Adrenal gland (tissue), 19 donors: ENCODE measurements at places on chromosomes 7 and 10. TPM values are rescaled to one million over a fixed set of nuclear protein-coding genes. Genes with fewer than 3 reads are reported as not detected.

- no peak for DNase-seq
- peaks cover 7% of the 10 kb centered on the region for H3K4me1 ChIP-seq
- H3K4me3 ChIP-seq, result no peak overlapping the region
- H3K36me3 ChIP-seq, result no peaks in the 10 kb centered on the region
Measured at GRCh38 chr10:44883593-44884331, 27.4 kb upstream of the TMEM72 start.

- H3K36me3 ChIP-seq, result no peaks in the 10 kb centered on the region
- peak overlapping the region; percentile 48 for H3K27ac ChIP-seq
- H3K27me3 ChIP-seq, result peaks cover 43% of the 10 kb centered on the region
- peak; percentile 90 for DNase-seq
- H3K4me3 ChIP-seq, result peak overlapping the region; percentile 42
Measured at GRCh38 chr7:25851332-25852210, 300.4 kb upstream of the NFE2L3 start.

GRCh38 chr7:587767-588166, 68.1 kb upstream of the PDGFA start:
- no peak overlapping the region for H3K4me3 ChIP-seq
- DNase-seq, result peak; percentile 53
- peak overlapping the region; percentile 84 for H3K27ac ChIP-seq
- H3K36me3 ChIP-seq, result no peaks in the 10 kb centered on the region

DNA sequence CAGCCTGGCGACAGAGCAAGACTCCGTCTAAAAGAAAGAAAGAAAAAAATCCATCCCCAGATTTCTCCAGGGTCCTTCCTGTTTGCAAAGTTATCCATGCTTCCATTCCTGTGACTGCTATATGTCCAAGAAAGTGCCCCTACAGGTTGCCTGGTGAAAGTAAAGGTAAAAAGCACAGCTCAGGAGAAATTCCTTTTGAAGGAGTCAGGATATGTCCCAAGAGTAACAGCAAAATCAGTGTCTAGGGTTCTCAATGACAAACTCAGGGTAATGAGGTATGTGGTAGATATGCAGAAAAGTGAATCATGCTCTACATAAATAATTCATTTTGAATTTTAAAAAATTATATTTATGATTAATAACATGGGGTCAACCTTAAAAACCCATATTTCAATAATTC, 91.5 kb downstream of the CTTNBP2 start:
- H3K36me3 ChIP-seq, result no peaks in the 10 kb centered on the region
- H3K27ac ChIP-seq, result no peak overlapping the region
- DNase-seq, result no peak
- H3K4me3 ChIP-seq, result no peak overlapping the region

DNA sequence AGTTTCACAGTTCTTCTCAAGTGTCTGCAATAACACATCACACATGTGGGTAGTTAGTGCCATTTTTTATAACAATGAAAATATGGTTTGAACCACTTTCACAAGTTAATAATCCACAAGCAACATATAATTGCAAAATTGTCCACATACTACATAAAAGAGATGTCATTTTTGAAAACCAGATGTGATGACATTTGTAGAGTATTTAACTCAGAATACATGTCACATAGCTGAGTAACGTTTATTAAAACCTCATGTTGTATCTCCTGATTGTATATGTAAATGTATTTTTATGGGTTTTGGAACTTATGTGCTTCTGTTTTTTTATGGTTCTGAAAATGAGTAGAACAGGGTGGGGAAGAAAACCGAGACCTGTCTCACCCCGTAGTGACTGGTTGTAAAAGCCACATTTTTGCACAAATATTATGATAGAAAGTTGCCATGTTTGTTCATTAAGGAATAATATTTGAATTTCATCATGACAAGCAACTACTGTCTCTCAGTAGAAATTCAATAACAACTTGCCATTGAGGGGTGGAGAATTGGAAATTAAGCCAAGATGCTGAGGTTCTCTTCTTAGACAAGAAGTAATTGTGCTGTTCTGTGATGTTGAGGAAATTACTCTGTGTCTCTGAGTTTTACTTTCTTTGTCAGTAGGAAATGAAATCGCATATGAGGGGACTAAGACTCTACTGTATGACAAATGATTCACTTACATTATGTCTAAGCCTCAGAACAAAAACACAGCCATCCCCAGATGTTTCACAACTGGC, 29.2 kb upstream of the EGFR start:
- no peaks in the 10 kb centered on the region for H3K4me1 ChIP-seq
- H3K36me3 ChIP-seq, result no peaks in the 10 kb centered on the region
- peaks cover 3% of the 10 kb centered on the region for H3K27me3 ChIP-seq
- H3K4me3 ChIP-seq, result no peak overlapping the region

DNA sequence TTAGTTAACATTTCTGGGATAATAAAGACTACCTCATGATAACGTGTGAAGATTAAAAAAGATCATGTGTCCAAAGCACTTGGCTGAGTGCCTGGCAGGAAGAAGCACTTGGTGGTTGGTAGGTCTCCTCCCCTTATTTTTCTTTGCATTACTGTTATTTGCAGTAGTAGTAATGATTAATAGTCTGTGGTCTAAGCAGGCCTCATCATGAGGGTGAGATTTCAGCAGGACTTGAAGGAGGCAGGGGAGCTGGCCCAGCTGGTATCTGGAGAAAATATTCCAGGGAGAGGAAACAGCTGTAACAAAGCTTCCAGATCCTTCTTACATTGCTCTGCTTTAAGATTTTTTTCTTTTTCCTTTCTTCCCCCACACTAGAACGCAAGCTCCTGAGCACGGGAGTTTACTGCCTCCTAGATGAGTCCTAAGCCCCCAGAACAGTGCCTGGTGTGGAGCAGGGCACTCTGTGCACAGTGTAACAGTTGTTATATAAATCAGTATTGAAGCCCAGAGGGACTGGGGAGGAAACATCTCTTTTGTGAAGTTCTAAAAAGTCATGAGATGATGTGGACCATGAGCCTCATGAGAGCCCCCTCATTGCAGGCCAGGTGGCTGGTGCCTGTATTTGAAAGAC, 31.1 kb upstream of the RHEB start:
- peak; percentile 22 for DNase-seq
- H3K4me3 ChIP-seq, result no peak overlapping the region
- H3K27ac ChIP-seq, result no peak overlapping the region
- H3K36me3 ChIP-seq, result no peaks in the 10 kb centered on the region
- H3K27me3 ChIP-seq, result no peaks in the 10 kb centered on the region
- no peaks in the 10 kb centered on the region for H3K4me1 ChIP-seq

GRCh38 chr7:81298951-81299666, 380.3 kb upstream of the SEMA3C start:
- H3K36me3 ChIP-seq, result no peaks in the 10 kb centered on the region
- no peak overlapping the region for H3K4me3 ChIP-seq
- H3K27me3 ChIP-seq, result no peaks in the 10 kb centered on the region
- no peaks in the 10 kb centered on the region for H3K4me1 ChIP-seq
- H3K27ac ChIP-seq, result no peak overlapping the region
- DNase-seq, result no peak

DNA sequence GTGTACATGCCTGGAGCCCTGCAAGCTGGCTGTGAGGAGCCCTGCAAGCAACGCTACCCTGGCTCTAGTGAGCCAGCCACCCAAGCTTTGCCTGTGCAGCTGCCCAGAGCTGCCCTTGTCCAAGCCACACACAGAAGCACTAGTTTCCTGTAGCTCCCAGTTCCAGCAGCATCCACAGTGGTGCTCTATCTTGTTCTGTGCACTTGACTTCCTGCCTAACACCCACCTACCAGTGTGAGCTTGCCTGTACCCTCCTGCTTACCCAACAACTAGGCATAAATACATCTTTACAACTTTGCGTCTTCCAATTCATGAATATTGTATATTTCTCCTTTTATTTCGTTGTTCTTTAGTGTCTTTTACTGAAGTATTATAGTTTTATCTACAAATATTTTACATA, 32.2 kb upstream of the ZNF518A start:
- H3K4me1 ChIP-seq, result no peaks in the 10 kb centered on the region
- no peak overlapping the region for H3K27ac ChIP-seq
- H3K36me3 ChIP-seq, result no peaks in the 10 kb centered on the region
- no peak overlapping the region for H3K4me3 ChIP-seq

DNA sequence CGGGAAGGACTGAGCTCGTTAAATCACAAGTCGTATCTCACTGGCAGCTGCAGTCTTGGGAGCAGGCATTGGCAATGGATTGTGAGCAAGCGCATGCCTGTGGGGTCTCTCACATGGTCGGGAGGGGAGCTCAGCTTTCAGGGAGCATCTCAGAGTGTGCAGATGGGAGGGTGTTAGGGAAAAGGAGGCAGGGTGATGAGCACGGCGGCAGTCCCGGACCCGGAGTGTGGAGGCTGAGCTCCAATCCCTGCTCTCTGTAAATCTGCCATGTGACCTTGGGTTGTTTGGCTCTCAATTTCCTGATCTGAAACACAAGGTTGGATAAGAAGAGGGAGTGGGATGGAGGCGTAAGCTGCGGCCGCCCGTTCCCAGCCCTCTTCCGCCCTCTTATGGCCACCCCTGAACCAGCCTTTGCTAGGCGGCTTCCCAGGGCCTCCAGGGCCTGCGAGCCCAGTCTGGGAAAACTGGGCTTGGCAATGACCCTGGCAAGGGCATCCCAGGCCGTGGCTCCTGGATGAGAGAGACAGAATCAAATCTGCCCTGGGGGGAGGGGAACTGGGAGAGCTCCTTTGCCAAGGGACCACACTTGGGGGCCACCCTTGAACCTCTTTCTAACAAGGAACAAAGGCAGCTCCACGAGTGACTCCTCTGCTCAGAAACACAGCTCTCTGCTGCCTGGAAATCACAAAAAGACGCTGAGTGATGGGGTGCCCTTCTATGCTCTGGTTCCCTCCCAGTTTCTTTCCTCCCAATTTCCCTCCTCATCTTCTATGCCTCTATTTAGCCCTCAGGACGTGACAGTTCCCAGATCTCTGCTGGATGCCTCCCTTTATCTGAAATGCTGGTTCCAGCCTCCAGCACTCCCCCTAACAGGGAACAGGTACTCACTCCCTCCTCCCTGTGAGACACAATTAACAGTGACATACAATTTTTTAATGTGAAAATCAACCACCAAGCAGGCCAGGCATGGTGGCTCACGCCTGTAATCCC, 41.7 kb upstream of the LOXL4 start:
- no peak overlapping the region for H3K27ac ChIP-seq
- H3K36me3 ChIP-seq, result no peaks in the 10 kb centered on the region
- peaks cover 6% of the 10 kb centered on the region for H3K4me1 ChIP-seq
- peak; percentile 77 for DNase-seq
- H3K27me3 ChIP-seq, result no peaks in the 10 kb centered on the region

DNA sequence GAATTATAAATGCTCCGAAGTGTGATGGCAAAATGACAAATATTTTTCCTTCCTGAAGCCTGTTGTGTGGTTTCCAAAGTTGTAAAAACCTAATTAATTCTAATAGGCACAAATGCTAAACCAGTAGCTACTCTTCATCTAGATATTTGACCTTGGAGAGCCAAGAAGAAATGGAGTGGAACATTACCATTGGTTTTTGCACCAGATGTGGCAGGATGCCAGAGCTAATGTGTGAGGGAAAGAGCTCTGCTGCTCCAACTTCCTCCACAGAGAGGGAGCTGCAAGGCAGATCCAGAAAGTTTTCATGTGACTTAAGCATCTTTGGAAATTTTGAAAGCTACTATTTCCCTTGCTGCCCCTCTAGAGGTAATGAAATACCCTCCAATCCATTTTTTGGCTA, 65.1 kb upstream of the HPS1 start:
- no peak overlapping the region for H3K4me3 ChIP-seq
- no peak overlapping the region for H3K27ac ChIP-seq
- no peaks in the 10 kb centered on the region for H3K36me3 ChIP-seq
- no peaks in the 10 kb centered on the region for H3K4me1 ChIP-seq

DNA sequence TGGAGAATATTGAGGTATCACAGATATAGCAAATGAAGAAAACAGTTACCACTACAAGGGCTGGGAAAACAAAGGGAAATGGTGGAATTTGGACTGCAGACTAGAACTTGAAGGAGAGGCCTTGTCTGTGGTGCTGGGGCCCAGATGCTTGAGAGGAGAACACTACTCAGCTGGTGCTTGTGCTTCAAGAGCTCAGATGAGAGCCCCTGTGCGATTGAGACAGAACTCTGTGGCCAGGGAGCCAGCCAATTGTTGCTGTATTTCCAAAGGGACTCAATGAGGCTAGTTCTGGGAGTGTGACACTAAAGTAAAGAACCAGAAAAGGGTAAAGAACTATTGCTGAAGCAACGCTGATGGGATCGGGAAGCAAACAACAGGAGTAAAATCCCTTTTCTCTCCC, 406.5 kb upstream of the SEMA3D start:
- no peaks in the 10 kb centered on the region for H3K27me3 ChIP-seq
- no peak overlapping the region for H3K27ac ChIP-seq
- no peak overlapping the region for H3K4me3 ChIP-seq

- H3K4me3 ChIP-seq, result no peak overlapping the region
- H3K27ac ChIP-seq, result no peak overlapping the region
- H3K36me3 ChIP-seq, result no peaks in the 10 kb centered on the region
- no peak for DNase-seq
- H3K4me1 ChIP-seq, result no peaks in the 10 kb centered on the region
Measured at GRCh38 chr7:125032943-125033342, 103.3 kb upstream of the POT1 start.

- H3K36me3 ChIP-seq, result no peaks in the 10 kb centered on the region
- H3K27ac ChIP-seq, result no peak overlapping the region
- H3K4me3 ChIP-seq, result no peak overlapping the region
- no peaks in the 10 kb centered on the region for H3K4me1 ChIP-seq
- no peak for DNase-seq
Measured at GRCh38 chr10:80588546-80588945, 50.8 kb downstream of the SH2D4B start.

- H3K27ac ChIP-seq, result no peak overlapping the region
- no peaks in the 10 kb centered on the region for H3K36me3 ChIP-seq
- no peak for DNase-seq
- no peak overlapping the region for H3K4me3 ChIP-seq
- no peaks in the 10 kb centered on the region for H3K4me1 ChIP-seq
Measured at GRCh38 chr7:42138691-42139090, 98.3 kb downstream of the GLI3 start.

- no peak for DNase-seq
- H3K27ac ChIP-seq, result no peak overlapping the region
- H3K4me3 ChIP-seq, result no peak overlapping the region
- no peaks in the 10 kb centered on the region for H3K36me3 ChIP-seq
- no peaks in the 10 kb centered on the region for H3K27me3 ChIP-seq
- H3K4me1 ChIP-seq, result no peaks in the 10 kb centered on the region
Measured at GRCh38 chr10:63549810-63550209, 28.6 kb downstream of the REEP3 start.

NPTX2 gene
- polyA plus RNA-seq, result 18.6 TPM

IQUB gene
- polyA plus RNA-seq, result 0.99 TPM

NUTM2B gene
- 0.22 TPM for polyA plus RNA-seq

SPDYE8 gene
- not detected for polyA plus RNA-seq

PAXIP1 gene
- 7.8 TPM for polyA plus RNA-seq

WDR86 gene
- not detected for polyA plus RNA-seq

MUC3A gene
- 0.17 TPM for polyA plus RNA-seq

HMX2 gene
- not detected for polyA plus RNA-seq

RPEL1 gene
- polyA plus RNA-seq, result not detected

CH25H gene
- 0.80 TPM for polyA plus RNA-seq

PFKFB3 gene
- 20.8 TPM for polyA plus RNA-seq
